ENCODE measurements at places on chromosomes 5 and 9.

GRCh38 chr5:43244823-43245565, 53.0 kb downstream of the NIM1K start:
- no peak for DNase-seq

DNA sequence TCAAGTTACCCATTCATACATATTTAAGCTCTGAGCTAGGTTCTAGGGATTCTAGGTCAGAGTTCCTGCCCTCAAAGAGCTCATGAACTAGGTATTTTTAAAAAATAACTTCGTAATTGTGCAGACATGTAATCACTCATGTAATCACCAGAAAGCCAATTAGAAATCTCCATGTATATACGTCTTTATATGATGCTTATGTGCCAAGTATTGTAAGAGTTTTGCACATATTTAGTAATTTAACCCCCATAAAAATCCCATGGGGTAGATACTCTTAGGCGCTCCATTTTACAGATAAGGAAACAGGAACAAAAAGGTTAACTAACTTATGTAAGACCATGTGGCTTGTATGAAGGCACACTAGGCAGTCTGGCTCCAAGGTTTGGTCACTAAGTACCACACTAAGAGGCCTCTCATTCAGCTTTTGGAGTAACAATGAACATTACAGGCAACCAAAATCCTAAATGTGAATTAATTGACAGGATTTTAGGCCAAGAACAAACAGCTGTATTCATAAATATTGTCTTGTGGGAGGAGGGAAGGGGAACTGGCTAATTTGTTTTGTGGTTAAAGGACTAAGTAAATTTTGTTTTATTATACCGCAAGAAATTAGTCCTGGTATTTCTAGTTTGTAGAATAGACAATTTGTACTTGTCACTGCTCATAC, 1.7 kb upstream of the OTULINL start:
- DNase-seq = no peak

DNA sequence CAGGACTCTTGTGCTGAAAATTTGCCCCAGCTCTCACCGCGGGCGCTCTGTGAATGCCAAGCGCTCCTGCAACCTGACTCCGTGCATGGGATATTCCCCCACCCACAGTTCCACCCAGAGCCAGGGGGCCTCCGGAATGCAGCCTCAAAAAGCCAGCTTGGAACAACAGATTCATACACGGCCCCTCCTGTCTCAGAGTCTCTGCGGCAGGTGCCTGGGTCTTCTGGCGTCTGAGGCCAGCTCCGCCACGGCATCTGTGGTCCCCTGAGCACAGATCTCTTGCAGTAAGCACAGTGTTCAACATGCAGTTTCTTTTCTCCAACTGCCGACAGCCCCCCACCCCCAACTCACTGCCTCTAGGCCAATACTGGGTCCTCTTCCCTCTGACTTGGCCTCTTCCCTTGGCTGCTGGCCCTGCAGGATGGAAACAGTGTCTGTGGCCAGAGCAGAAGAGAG, 355.7 kb upstream of the IRX2 start:
- no peak for DNase-seq

GRCh38 chr5:55316837-55317236, 9.0 kb downstream of the MTREX start:
- no peak for DNase-seq

GRCh38 chr5:143635146-143635752, 176.7 kb upstream of the HMHB1 start:
- DNase-seq = no peak

DNA sequence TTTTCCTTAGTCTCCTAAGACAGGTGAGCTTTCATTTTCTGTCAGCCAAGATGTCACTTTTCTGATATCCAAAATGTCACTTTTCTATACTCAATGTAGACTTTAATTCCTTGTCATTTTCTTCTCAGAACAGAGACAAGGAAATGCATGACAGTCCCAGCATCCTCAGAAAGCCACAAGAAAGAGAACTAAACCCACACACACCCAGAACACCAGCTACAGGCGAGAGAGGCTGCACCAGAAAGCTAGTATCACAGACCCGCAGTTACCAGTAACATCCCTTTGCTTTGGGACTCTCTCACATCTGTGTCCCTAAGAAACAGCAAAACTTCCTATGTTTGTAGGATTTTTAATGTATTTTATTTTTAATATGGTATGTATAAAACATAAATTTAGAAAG, 17.1 kb downstream of the TRMO start:
- no peak for DNase-seq

DNA sequence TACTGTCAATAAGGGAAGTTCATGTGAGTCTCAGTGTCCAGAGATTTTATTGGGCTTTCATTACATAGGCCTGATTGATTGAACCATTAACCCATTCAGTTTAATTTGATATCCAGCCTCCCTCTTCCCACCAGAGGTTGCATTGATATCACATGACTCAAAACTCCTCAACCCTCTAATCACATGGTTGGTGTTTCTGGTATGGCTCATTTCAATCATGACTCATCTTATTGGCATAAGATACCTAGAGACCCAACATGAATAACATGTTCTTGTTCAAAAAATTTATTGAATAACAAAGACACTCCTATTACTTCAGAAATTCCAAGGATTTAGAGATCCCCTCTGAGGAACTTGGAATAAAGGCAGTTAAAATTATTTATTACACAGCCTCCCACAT, 982.2 kb downstream of the TLE1 start:
- no peak for DNase-seq

DNA sequence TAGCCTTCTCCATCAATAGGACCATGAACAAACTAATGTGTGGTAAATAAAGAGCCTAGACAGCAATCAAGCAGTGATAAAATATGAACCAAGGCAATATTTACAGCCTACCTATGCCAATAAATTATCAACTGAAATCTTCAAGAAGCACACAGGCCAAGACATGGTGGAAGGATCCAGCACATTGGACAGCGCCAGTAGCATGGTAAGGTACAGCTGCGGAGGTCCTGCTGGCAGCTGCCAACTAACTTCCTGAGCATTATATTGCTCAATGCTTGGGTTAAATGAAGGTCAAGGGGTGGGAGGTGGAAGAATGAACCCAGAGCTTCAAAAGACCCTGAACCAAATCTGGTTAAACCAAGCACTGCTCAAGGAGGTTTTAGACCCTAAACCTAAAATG, 16.5 kb upstream of the SPDL1 start:
- no peak for DNase-seq

GRCh38 chr5:100889896-100890295, 13.2 kb downstream of the ST8SIA4 start:
- no peak for DNase-seq

DNA sequence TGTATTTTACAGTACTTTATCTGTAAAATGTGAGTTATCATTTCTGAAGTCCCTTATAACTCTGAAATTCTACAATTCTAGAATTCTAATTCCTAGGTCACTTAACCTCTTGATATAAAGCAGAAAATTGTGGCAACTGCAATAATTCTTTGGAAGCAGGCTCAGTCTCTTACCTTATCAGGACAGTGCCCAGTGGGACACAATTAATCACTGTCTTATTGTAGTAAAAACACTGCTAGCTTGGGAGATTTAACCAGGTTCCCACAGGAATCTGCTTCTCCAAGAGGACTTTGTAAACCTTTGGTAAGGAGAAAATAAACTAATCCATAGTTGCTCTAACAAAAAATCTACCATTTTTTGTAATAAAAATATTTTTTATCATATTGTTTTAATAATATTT, 18.3 kb upstream of the SPATA9 start:
- DNase-seq = no peak

DNA sequence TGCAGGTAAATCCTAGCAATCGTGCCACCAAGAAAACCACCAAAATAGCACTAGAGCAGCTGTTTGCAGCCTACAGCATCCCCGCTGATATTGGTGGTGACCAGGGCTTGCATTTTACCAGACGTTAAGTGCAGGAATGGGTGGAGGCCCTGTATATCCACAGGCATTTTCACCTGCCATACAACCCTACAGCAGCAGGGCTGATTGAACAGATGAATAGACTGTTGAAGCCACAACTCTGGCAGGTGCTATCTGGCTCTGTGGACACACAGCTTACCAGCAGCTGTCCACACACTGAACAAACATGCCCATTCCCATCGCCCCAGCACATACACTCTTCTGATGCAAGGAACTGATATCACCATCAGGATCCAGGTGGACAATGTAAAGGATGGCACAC, 154.5 kb upstream of the APC start:
- DNase-seq = no peak

DNA sequence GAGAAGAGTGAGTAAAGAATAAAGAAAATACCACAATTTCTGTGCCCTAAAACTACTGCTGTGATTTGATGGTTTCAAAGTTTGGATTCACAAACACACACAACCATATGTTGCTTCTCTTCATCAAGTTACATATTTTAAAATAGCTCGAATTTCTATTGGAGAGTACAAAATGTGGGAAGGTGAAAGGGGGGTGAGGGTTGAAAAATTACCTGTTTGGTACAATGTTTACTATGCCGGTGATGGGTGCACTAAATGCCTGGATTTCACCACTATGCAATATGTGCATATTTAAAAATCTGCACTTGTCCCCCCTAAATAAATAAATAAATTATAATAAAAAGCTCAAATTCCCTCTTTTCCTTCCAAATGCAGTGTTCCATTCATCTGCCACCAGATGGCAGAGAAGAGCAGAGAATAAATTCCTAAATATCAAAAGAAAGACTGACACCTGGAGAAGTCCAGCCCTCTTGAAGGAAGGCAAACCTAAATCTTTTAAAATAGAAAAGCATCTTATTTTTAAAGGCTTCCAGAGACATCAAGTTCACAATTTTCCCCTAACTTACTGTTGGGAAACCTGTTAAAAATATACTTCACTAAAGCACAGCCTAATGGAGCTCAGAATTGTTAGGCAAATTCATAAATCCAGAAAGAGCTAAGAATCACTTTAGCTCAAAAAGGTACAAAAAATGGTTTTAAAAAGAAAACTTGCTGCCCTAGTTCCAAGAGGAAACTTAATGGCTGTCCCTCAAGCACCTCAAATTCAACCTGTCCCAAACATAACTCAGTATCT, 24.8 kb upstream of the HNRNPA0 start:
- DNase-seq = no peak

GRCh38 chr9:71891557-71892189, 19.3 kb downstream of the ABHD17B start:
- DNase-seq = no peak

GRCh38 chr9:125881042-125881441, 133.9 kb downstream of the PBX3 start:
- no peak for DNase-seq

DNA sequence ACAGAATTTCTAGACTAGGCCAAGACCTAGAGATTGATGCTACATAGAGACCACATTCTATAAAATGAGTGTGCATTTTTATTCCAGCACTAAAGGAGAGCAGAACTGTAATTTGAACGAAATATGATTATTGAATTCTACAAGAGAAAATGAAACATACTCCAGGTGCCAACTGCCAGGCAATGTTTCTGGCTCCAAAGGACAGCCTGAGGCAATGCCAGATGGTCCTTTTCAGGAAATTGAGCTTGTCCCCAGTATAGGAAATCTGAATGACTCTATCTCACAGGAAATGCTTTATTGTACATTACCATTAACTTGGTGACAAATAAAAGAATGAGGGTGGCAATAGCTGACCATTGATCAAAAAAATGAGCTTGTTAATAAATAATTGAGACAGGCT, 28.8 kb upstream of the RASGRF2 start:
- DNase-seq = no peak

- no peak for DNase-seq
These were observed 103.6 kb downstream of the LURAP1L start for GRCh38 chr9:12878351-12878978.

GRCh38 chr5:179266291-179267070, 78.8 kb downstream of the ADAMTS2 start:
- DNase-seq = no peak

DNA sequence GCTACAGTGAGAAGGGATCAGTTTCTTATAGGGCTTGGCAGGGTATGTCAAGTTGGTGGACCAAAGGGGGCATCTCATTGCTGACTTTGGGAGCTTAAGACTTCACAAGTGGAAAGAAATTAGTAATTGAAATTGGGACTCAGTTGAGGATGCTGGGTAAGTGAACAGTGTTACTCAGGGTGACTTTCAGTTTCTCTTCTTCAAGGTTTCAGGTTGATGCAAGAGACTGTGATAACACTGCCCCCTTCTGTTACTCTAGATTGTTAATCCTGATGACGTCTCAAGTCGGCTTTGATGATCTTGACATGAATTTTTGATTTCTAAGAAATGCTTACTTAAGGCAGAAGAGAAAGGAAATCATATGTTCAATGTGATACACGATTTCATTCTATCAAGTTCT, 21.3 kb downstream of the KCTD16 start:
- DNase-seq = no peak

GRCh38 chr5:3594510-3595005, 1.1 kb upstream of the IRX1 start:
- no peak for DNase-seq

- no peak for DNase-seq
These were observed 439.6 kb upstream of the PTGER4 start for GRCh38 chr5:40240111-40240510.

DNA sequence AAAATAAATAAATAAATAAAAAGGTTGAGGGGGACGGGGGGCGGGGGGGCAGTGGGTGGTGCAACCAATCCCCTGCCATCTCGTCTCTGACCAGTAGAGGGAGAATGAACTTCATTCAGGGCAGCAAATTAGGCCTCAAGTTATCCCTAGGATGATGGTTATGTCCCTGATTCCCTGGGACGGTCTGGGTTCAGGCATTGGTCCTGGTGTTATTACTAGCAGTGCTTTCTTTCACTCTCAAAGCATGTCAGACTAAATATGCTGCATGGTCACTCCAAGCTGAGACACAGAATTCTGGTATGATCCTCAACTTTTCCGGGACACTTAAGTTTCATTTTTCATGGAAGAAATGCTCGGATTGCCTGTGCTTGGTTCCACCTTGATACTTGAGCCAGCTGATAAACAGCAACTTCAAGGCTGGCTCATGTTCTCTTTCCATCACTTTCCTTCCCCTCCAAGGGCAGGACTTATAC, 59.4 kb downstream of the DAP start:
- DNase-seq = no peak

- no peak for DNase-seq
These were observed 2.7 kb downstream of the NTMT1 start for GRCh38 chr9:129628709-129629108.

DNA sequence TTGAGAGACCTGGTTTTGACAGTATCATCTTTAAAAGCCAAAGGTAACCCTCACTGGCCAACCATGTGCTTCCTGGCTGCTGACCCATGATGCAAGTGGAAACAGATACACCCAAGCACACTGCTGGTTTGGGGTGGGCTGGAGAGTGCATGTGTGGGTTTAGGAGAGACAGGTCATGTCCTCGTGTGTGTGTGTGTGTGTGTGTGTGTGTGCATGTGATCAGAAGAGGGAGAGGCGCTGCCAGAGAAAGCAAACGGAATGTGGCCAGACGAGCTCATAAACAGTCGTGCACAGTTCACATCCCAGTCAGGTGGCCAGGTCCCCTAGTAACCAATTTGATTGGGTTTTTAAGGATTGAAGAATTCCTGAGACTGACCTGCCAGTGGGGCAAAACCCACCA, 112.8 kb upstream of the ICE1 start:
- DNase-seq = no peak
